Epithelial cell of prostate (primary cell): ENCODE measurements at places on chromosomes 5 and 9.

GRCh38 chr9:116149844-116150243, 3.7 kb upstream of the PAPPA start:
- no peak for DNase-seq

DNA sequence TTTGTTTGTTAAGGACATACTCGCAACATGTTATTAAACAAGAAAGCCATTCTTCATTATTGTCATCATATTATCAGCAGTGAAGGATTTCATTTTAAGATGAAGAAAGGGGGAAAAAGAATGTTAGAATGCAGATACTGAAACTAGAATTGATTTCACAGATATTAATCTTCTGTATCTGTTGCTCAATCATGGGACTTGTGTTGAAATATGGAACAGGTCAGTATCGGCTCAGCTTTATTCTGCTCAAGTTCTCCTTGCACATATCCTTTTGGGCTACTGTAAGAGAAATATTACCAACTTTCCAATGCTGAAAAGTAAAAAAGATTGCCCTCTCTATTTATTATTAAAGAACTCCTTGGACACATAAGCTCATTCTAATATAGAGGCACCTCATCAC, 13.8 kb upstream of the ANXA1 start:
- no peak for DNase-seq

DNA sequence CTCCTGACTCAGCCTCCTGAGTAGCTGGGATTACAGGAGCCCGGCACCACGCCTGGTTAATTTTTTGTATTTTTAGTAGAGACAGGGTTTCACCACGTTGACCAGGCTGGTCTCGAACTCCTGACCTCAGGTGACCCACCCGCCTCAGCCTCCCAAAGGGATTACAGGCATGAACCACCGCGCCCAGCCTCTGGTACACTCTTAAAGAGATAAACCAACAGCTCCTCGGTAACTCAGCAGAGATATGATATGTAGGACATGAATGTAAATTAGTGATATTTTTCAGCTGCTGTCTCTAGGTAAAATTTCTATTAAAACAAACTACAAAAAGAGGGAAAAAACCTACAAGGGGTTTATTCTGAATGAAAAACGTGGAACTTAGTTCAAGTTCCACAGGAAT, 42.8 kb upstream of the HK3 start:
- DNase-seq, result no peak

DNA sequence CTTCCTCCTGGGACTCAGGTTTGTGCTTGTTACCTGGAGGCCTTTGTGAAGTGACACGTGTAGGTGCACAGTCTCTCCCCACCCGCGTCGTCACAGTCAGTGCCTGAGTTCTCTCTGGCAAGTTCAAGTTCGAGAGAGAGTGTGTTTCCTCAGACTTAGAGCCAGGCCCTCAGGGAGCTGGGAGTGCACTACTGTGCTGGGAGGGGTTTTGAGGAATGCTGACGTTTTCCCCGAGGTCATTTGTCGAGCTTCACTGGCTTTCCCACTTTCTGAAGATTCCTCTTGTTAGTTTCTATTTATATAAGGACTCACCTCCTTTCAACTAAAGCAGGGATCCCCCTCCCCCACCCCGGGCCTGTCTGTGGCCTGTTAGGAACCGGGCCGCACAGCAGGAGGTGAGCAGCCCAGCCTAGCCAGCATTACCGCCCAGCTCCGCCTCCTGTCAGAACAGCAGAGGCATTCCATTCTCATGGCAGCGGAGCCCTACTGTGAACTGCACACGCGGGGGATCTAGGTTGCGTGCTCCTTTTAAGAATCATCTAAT, 209.2 kb downstream of the DIRAS2 start:
- DNase-seq, result peak; percentile 85

GRCh38 chr5:163622799-163623198, 117.4 kb downstream of the MAT2B start:
- no peak for DNase-seq

DNA sequence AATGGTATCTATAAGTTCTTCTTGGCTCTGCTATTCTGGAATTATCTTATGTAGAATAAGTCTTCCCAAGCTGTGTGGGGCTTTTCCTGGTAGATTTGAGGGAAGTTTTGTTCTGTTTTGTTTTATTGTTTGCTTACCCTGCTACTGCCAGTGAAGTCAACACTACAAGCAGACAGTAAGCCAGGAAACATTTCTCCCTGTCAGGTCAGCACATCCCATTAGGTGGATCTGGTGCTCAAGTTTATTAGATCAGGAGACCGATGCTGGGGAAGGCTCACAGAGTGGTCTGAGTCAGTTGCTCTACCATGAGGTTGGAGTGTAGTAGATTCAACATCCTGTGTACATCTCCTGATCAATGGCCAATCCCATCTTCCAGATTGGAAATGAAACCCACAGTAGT, 79.1 kb downstream of the ADRB2 start:
- no peak for DNase-seq

DNA sequence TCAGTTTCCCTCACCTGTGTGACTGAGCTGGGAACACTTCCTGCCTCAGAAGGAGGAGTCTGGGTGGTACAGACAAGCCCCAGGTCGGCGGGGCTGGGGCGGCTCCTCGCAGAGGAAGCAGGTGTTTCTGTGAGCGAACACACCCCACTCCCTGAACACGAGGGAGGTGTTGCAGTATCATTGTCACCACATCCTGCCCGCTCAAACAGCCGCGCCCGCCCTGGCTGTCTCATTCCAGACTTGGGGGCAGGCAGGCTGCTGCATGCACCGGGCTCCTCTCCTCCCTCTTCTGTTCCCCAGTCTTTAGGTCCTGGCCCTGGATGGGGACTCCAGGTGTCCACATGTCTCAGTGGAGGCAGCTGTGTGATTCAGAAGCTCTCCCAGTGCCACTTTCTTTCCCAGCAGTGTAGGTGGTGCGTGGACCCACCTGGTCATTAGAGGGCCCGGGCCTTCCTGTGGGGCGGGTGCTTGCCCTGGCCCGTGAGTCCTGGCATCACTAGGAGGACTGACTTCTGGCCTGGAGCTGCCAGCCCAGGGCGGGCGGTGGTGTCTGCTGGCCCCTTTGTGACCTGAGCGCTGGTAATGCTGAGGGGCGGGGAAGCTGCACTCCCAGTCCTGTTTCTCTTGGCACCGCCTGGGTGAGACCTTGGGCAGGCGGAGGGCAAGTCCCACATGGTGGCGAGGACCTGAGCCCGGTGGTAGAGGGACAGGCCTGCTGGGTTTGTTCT, 18.3 kb upstream of the PHYHD1 start:
- peak; percentile 76 for DNase-seq
